ENCODE measurements at places on chromosomes 1 and 21.
A peak's percentile ranks its signal among the peaks of the same experiment; 100 is the strongest.

- peak; percentile 90 for DNase-seq
Observed at GRCh38 chr1:67832737-67833601, at the start of gene GNG12. Gene GNG12, minus strand, starts transcription at chr1:67833467. Its CDS starts 125,781 bp downstream, at chr1:67707686.

DNA sequence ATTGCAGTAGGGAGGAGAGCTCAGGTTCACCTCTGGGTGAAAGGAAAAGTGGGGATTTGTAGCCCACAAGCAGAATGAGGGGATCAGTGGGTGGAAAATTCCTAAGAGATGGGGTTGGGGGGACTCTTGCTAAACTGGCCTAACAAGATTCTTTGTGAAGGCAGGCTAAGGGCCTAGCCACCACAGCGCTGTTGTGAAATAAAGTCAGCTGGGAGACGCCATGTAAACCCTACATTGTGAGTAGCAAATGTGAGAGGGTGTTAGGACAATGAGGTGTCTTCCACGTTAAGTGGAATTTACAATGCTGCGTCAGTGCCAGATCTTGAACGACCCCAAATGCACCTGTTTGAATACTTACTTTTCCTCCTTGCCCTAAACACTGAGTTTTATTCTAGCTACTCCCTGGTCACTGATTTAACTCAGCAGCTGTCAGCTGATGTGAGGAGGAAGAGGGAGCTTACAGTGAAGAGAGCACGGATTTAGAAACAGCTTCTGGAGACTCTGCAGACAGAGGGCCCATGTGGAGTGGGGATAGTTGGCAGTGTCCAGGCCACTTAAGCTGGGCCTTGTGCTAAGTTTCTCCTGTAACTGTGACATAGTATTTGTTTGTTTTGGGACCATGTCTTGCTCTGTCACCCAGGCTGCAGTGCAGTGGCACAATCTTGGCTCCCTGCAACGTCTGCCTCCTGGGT lies 17.3 kb downstream of the PDPN start:
- peak; percentile 42 for DNase-seq

GRCh38 chr1:45685308-45686014 lies 872 bp downstream of the GPBP1L1 start:
- no peak for DNase-seq

DNA sequence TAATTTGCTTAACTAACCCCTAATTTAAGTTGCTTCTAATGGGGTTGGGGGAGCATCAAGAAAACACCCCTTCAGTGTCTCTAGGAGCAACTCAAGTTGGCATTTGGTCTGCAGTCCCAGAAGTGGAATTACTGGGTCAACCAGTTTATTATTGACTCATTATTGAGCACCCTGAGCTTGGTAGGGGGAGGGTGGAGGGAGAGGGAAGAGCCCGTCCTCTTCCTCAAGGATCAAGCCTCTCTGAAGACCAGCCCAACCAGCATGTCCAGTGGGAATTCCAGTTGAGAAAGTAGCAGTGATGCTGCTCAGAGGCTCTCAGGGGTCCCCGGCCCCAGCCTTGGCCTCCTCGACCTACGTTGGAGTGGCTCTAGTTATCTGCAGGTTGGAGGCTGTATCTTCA lies 2.1 kb upstream of the PLA2G2F start:
- peak; percentile 2 for DNase-seq

DNA sequence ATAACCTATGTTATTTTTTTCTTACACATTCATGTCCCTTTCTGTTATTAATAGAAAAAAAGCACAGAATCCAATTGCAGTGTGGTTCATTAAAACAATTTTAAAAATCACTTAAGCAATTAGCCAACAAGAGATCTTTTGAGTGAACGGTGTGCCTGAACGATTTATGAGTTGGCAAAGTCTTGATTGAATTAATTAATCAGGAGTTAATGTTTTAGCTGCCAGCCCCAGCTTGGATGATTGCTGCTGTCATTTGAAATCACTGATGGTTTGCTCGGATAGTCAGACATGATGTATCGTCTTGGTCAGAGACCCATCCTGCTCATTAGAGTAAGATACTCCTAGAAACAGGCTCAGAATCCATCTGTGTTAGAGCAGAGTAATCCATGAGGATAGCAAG lies 158.3 kb upstream of the GALNT2 start:
- no peak for DNase-seq

GRCh38 chr1:153470707-153471106 lies 10.3 kb upstream of the S100A7 start:
- no peak for DNase-seq

GRCh38 chr1:119595606-119596005 lies 52.5 kb downstream of the ZNF697 start:
- DNase-seq: no peak

DNA sequence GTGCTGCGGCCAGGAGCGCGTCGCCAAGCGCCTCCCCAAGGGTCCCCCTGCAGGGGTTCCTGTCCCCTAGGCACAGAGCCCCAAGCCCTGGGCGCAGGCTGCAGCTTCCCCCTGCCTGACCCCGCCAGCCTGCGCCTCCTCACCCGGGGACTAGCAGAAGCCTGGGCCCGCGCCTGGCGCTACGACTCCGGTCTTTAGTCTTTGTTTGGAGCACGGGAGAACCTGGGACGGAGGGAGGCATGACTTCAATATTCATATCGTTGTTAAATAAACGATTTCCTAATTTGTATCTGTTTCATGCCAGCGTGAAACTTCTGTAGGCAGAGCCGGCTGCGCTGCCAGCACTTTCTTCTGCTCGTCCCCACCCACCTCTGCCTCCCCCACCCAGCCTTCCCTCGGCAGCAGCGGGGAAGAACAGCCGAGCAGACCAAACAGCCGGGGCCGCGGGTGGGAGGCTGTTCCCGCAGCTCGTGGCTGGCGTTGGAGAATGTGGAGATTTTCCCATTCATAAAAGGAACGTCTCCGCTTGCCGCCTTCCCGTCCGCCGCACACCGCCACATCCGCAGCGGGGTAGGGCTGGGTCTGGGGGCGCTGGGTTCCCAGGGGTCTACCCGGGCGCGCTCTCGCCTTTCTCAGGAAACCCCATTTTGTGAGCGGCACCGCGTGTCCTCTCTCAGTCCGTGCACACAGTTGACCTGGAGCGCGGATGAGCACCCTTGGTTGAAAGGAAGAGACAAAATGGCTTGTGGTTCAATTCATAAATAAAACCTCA lies 777 bp upstream of the TRIM67 start:
- DNase-seq: no peak

DNA sequence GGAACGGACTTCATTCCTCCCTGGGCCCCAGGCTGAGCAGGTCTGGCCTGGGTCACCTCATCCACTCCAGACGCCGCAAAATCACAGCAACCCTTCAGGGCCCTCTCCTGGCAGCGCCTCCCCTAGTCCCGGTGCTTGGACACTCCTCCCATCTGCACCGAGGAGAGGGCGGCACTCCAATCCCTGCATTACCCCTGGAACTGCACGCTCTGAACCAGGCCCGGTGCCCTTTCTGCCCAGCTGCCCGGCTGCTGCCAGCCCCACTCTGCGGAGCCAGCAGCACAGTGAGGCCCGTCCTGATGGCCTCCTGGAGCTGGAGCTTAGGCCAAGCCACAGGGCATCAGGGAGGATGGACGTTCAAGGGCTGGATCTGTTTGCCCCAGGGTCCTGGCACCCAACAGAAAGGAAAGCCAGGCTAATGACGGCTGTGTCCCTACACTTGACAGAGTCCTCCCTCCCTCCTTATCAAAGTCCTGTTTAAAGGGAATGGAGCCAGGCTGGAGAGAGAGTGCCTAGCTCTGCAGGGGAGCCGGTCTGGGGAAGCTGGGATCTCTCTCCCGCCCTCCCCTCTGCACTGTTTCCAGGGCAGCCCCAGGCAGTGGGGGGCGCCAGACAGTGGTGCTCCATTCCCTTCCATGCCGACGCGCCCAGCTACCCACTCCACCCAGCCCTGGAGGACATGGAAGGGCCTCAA lies 12.7 kb downstream of the COL6A2 start:
- DNase-seq: peak; percentile 78

- DNase-seq: no peak
Observed at GRCh38 chr1:215599418-215600074, 32.4 kb downstream of the KCTD3 start.

DNA sequence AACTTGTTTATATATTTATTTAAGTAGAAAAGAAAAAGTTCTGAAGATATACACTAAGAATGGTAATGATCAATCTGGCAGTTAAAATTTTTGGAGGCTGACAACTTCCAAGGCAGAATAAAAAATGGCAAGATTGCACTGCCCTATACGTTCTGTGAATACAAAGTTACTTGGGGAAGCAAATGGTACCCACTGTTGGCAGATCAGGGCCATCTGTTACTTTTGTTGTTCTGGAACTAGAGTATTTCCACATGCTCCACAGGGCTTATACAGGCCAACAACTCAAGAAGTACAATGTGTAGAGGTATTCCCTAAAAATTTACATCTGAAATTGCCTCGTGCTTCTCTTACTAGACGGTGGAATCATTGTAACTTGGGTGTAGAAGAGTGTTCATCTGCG lies 53.2 kb downstream of the AHCTF1 start:
- no peak for DNase-seq

DNA sequence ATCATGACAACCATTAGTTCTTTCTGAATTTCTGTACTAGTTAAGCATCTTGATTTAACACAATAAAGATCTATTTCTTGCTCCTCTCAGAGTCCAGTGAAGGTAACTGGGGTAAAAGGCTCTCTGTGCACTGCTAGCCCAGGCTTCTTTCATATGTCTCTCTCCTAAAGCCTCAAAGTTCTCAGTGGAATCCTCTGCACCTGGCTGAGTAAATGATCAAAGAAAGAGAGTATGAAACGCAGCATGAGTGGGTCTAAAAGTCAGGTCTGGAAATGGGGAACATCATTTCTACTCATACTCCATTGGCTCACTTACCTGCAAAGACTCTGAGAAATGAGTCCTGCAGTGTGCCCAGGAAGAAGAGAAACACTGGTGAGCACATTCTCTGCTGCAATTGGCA lies 418.5 kb downstream of the PTPRC start:
- no peak for DNase-seq

GRCh38 chr1:21239221-21239620 lies 51.0 kb downstream of the ECE1 start:
- DNase-seq: no peak

GRCh38 chr1:172381946-172382345 lies 38.5 kb upstream of the C1orf105 start:
- no peak for DNase-seq

DNA sequence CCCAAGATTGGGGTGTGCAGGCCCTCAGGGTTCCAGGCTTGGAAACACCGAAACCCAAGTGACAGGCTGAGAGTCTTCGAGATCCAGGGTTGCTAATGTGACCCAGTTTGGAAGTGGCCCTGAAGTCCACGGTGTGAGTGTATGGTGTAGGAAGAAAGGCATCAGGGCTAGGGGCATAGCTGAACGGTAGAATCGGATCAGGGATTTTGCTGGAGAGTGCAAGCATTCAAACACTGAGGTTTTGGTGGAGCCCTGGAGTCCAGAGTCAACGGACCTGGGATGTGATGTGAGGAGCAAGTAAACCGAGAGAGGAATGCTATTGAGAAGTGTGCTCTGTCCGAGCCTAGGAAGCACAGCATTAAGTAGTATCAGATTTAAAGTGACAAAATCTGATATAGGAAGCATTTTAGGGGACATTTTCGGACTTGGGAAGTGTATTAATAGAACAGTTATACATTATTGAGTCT lies 958 bp downstream of the NFYC start:
- DNase-seq: no peak

DNA sequence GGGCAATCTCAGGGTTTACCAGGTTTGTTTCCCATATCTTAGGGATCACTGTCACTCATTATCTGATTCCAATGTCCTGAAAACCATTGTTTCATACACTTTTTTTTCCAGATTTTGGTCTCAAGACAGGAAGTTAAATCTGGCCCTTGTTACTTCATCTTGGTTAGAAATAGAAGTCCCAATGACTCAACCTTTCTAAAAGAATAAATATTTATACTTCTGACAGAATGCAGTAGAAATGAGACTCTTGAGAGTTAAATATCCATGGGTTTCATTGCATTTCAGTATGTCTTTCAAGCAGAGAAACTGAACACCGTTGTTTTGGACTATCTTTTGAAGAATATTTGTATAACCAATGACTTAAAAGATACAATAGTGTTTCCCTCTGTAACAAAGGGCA lies 19.8 kb upstream of the VCAM1 start:
- DNase-seq: no peak

- DNase-seq: peak; percentile 13
Observed at GRCh38 chr1:226888021-226888420, 17.6 kb downstream of the PSEN2 start.

- no peak for DNase-seq
Observed at GRCh38 chr1:114468710-114469468, 42.1 kb downstream of the TRIM33 start.

DNA sequence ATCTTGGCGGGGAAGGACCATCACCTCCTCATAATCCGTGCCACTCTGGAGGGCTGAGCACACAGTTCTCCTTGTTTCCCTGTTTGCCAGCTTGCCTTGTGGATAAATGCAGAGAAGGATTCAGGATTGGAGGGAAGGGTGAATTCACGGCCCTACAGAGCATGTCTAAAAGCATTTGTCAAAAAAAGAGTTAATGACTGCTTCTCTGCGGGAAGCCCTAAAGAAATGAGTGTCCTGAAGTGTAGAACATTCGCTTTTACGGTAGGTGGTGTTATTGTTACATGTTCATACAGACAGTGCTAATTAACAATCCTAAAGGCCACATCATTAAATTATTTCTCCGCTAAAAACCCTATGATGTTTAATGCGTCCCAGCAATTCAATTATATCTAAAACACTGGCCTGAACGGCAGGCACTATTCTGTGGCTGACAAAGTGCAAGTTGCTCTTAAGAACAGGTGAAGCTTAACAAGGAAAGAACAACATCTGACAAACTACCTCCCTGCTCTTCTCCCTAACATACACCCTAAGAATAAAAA lies 112.3 kb upstream of the NFIA start:
- no peak for DNase-seq

- DNase-seq: no peak
Observed at GRCh38 chr21:39630827-39631226, 18.1 kb downstream of the B3GALT5 start.

DNA sequence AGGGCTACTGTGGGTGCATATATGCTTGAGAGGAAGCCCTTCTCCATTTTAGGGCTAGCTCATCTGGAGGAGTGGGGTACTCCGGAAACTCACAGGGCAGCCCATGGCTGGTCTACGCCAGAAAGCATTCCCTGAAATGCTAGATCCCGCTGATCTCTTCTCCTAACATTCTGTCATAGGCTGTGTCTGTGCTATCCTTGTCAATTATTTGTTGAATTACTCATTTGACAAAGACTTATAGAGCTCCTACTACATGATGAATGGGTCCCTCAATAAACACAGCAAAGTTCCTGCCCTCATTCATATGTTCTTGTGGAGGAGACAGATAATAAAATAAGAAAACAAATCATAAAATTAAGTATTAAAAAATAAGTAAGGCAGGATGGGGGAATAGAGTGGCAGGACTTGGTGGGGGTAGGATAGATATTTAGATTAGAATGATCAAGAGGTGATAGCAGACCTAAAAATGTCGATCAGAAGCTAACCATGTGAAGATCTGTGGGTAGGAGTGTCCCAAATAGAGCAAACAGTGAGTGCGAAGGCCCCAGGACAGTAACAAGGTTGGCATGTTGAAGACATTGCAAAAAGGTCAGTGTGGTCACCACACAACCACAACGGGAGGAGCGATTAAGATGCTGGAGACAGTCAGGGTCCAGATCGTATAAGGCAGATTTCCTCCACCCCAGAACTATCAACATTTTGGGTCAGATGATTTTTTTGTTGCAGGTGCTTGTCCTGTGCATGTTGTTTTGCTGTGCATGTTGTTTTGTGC lies 13.2 kb downstream of the NGF start:
- no peak for DNase-seq

GRCh38 chr1:51973587-51974474 lies 16.7 kb downstream of the RAB3B start:
- no peak for DNase-seq

GRCh38 chr1:203582568-203582967 lies 44.1 kb upstream of the ATP2B4 start:
- no peak for DNase-seq
